ENCODE measurements at places on chromosomes 6 and 20.

DNA sequence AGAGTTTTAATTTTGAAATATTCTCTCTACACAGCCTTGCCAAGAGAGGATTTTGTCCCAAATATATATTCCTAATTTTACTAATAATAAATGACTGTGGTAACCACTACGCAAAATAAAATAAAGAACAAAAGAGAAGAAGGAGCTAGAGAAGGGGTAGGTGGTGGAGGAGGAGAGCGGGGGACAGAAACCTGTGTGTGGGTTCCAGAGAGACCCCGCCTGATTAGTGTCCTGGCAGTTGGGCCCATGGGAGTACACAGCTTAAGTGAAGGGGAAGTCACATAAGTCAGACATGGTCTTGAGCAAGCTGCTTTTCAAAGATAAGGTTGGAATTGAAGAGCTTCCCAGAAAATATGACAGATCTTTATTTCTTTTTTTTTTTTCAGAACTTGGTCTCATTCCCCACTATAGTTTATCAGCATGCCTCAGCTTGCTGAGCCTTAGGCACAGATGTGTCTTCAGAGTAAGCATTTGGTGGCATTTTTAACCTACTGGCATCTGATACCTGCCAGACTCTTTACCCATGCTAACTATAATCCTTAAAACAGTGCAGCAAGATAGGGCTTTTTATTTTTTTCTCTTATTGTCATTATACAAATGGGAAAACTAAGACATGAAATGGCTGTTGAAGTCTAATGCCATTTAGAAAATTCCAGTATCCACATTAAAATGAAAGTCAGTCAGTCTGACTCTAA is 9.6 kb upstream of the RHAG start:
- DNase-seq: no peak

GRCh38 chr6:43742931-43743632 is 26.9 kb upstream of the VEGFA start:
- no peak for DNase-seq

- no peak for DNase-seq
Measured at GRCh38 chr6:45576648-45577624, 199.2 kb upstream of the SUPT3H start.

DNA sequence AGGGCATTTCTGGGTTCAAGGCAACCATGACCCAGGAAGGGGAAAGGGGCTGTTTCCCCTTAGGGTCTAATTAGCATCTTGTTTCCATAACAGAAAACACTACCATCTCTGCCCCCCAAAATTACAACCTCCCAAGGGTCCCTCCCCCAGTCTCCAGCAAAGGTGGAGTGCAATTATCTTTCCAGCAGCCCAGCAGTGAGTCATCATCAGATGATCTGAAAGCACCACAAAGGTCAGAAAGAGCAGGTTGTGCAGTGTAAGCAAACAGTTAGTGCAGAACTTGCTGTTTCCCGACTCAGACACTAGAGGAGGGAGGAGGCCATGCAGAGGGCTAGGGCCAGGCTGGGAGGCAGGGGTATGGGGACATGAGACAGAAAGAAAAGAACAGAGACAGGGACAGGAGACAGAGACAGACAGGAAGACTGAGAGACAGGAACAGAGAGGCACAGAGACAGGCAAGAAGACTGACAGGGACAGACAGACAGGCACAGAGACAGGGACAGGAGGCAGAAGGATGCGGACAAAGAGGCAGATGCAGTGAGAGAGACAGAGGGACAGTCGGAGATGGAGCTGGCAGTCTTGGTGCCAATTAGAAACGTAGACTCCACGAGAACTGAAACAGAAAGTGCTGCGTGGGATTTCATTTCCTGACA is 62.5 kb downstream of the PYGB start:
- peak; percentile 65 for DNase-seq

DNA sequence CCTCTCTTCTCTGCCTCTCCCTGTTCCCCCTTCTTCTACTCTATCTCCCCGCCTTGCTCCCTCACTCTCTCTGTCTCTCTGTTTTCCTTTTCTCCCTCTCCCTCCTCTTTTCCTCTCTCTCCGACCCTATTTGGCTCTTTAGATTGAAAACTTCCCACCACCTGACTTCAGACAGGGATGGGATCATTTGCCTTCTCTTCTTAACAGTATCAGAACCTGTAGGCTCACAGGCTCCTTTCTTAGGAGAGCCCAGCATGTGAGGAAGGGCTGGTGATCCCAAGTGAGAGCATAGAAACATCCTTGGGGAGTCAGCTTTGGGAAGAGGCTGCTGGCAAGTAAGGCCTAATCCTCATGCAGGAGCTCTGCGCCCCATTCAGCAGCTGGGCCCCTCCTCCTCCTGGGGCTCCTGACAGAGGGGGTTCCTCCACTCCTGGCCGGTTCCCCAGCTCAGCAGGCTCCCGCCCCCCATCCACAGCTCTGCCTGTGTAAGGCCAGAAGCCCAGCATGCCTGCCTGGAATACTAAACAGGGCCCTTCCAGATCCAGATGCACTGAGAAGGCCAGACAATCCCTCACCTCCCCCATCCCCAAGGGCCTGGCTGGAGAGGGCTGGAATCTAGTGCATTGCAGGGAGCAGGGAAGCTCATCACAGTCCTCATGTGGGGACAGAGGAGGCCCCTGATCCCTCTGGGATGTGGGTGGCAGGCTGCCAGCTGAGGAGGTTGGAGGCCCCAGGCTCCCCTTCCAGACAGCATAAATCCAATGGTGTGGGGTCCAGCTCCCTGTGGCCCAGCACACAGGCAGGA is 93.4 kb downstream of the PTPRT start:
- DNase-seq: no peak

- no peak for DNase-seq
Measured at GRCh38 chr6:147166992-147167391, 37.2 kb upstream of the STXBP5 start.

GRCh38 chr6:18028332-18028731 is 40.9 kb upstream of the KIF13A start:
- DNase-seq: no peak

- DNase-seq: no peak
Measured at GRCh38 chr20:34689486-34689885, 12.6 kb upstream of the PIGU start.

GRCh38 chr6:106256201-106256968 is 69.2 kb downstream of the ATG5 start:
- DNase-seq: no peak

DNA sequence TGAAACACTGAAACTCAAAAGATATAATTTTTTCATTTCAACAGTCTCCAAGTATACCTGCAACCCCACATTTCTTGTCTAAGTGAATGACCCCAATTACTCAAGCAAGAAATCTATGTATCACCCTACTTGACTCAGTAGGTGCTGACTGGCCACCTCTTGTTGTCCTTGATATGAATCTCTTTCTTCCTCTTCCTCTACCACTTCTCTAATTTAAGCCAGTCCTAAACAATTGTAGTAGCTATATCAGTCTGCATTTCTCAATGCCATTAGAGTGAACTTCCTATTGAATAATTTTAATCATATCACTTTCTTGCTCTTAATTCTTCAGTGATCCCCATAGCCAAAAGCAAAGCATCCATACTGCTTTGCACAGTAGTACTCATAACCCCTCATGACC is 93.2 kb downstream of the NKAIN2 start:
- DNase-seq: no peak

DNA sequence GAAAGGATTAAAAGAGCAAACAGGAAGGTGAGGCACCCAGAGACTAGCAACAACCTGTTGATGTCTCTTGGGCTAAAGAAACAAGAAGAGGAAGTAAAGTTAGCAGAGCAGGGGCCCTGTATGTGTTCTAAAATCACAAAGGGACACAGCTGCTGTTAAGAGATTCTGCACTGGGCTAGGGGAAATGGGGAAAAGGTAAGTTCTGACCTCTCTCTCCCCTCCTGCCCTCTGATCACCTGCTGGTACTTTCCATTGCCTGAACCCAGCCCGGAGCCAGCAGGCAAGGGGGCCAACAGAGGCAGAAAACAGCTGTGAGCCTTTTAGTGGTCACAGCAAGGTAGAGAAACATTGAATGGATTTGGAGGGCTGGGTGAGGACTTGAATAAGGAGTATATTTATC is 13.5 kb upstream of the CNR1 start:
- DNase-seq: no peak

GRCh38 chr6:119370080-119370479 is 20.5 kb upstream of the MAN1A1 start:
- DNase-seq: no peak

- no peak for DNase-seq
Measured at GRCh38 chr6:13515912-13516311, 28.5 kb upstream of the GFOD1 start.

GRCh38 chr20:11791835-11792567 is 125.7 kb upstream of the BTBD3 start:
- no peak for DNase-seq

- no peak for DNase-seq
Measured at GRCh38 chr6:27415898-27416297, 27.3 kb downstream of the ZNF391 start.

DNA sequence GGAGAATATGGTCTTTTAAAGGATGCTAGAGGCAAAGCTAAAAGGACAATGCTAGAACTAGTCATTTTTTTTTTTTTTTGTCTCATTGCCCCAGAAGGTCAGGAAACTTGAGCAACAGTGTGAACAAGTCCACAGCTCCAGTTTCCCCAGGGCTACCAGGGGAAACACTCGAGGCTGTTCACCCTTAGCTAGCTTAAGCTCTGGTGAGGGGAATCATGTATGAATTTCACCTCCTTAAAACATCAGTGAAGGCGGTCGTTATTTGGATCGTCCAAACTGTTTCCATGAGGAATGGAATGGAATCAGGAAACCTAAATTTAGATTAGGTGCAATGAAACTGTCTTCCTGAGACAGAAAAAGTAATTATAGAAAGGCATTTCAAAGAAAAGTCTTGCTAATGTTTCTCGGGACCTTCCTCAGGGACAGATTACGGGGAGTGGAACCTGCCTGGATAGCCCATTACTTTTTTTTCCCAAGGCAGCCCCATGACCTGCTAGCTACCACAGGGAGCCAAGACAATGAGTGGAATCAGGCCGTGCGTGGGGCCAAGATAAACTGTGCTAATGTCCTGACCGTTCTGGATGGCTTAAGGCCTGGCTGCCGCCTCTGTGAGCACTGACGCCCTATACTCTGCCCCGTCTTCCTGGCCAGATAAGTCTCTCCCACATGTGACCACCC is 164.8 kb upstream of the SGK1 start:
- DNase-seq: no peak

DNA sequence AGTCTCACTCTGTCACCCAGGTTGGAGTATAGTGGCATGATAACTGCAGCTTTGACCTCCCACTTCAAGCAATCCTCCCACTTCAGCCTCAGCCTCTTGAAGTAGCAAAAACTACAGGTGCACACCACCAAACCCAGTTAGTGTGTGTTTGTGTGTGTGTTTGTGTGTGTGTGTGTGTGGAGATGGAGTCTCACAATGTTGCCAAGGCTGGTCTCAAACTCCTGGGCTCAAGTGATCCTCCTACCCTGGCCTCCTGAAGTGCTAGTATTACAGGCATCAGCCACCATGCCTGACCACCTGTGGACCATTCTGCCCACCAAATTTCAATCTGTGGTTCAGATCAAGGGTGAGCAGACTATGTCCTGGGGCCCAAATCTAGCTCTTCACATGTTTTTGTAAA is 8.8 kb downstream of the FASTKD5 start:
- no peak for DNase-seq

- DNase-seq: no peak
Measured at GRCh38 chr6:121856296-121856695, 420.9 kb downstream of the GJA1 start.

- DNase-seq: no peak
Measured at GRCh38 chr6:91198588-91199255, 611.9 kb upstream of the MAP3K7 start.

- no peak for DNase-seq
Measured at GRCh38 chr20:21767739-21768223, 62.3 kb downstream of the PAX1 start.

DNA sequence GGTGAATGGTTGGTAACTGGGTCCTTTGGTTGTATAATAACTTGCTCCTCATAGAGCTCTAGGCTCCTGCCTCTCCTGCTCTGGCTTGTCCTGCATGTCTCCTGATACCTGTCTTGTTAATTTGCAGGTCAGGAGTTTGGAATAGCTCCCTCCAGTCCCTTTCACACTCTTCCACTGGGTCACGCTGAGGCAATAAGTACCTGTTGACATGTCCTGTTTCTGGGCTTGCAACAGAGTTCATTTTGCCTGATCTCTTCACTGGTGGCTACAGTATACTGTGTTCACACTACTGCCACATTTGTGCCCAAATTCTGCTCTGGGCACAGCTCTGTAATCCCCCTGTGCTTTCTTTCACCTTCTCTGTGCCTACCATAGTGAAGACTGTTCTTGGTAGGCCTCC is 25.4 kb upstream of the C20orf144 start:
- DNase-seq: no peak

DNA sequence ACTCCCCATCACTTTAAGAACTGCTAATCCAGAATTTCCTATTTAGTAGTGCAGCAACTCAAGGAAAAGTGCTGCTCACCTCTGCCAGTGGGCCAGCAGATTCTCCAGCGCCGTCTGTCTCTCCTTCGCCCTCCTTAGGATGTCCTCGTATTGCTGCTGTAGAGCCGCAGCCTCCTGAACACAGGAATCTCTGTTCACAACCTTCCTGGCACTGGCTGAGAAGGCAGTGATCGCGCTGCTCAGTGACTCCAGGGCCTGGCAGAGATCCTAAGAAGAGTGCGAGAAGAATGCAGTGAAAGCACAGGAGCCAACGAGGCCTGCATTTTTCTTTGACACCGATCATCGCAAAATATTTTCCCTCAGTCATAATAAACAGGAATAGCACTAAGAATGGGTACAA is 209.0 kb downstream of the SYNE1 start:
- DNase-seq: no peak

- no peak for DNase-seq
Measured at GRCh38 chr6:125111219-125111983, 42.2 kb upstream of the TPD52L1 start.

DNA sequence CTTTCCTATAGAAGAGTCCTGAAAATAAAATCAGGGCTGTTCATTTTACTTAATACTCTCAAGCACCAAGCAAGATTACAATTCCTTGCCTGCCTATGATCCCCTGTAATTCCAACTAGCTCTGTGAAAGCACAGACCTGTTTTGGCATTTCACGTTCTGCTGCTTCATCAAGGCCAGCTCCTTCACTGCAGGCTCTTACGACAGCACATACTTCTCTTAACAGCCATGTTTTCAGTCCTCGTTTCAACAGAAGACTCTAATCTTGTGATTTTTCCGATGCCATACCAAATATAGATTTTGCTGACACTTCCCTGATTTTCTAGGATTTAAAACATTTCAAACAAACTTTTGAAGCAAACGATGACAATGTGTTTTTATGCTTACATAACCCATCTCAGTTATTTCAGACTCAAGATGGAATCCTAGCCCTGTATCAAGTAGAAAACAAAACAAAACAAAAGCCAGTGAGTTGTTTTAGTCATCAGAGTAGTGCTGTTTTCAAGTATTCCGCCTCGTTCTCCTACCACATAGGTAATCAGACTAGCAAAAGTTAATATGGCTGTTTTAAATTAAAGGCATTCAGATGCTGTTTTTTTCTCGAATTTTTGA is 616.5 kb upstream of the CITED2 start:
- DNase-seq: no peak

- no peak for DNase-seq
Measured at GRCh38 chr6:133225560-133225959, 15.6 kb upstream of the EYA4 start.

- DNase-seq: no peak
Measured at GRCh38 chr20:45392733-45393132, 14.6 kb upstream of the TP53TG5 start.

GRCh38 chr6:166470863-166471410 is 88.2 kb upstream of the MPC1 start:
- DNase-seq: no peak

Measured in CD4-positive, alpha-beta T cell treated with Interleukin-17A for 4 hours (primary cell).